Activated gamma-delta T cell treated with anti-CD3 and anti-CD28 coated beads, Interleukin-2, amount 50 U/mL, for 16 hours (primary cell): ENCODE measurements at places on chromosomes 11 and 22.

GRCh38 chr11:9489080-9489765 is 28.4 kb downstream of the ZNF143 start:
- DNase-seq = no peak

DNA sequence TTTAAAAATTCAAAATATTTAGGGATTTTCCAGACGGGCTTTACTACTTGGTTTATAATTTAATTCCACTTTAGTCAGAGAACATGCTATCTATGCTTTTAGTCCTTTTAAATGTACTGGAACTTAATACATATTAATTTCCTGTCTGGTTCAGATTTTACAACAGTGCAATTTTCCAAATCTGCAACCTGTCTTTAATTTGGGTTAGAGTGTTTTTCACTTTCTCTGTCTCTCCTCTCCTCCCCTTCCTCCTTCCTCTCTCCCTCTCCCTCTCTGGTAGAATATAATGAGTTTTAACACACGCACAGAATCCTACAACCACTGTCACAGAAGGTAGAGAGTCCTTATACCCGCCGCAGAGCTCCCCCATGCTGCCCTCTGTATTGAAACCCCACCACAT is 950.7 kb downstream of the BRD1 start:
- no peak for DNase-seq

- DNase-seq = no peak
Measured at GRCh38 chr22:37433786-37434185, 6.5 kb upstream of the ELFN2 start.

DNA sequence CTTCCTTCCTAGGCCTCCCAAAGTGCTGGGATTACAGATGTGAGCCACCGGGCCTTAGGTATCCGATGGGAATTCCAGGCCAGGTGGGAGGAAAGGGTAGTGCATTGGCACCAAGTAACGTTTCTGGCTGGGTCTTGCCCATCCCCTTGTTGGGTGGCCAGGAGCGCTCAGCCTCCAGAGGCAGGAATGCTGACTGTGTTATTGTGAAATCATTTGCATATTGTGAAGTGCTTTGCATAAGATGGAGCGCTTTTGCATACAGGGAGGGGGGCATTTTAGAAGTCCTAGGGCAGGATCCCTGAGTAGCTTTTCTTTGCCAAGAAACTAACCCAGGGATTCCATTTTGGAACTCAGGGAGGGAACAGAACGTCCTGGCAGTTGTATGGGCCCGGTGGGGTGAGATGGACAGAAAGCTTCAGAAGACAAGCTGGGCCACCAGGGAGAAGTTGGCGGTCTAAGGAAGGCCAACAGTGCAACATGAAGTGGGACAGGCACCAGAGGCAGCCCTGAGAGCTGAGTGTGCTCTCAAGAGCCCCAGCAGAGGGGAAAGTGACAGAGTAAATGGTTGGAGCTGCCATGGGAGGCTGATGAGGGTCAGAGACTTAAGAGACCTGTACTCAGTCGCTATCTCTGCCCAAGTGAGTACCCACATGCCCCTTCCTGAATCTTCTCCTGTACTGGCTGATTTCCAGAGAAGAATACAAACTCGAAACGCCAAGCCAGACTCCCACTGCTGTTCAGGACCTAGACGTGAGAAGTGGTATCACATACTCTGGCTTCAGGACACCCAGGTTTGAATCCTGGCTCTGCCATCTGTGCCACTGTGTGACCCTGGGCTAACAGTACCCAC is 1.3 kb upstream of the SLC39A13 start:
- no peak for DNase-seq

GRCh38 chr11:111623527-111624030 is 21.3 kb downstream of the SIK2 start:
- no peak for DNase-seq

DNA sequence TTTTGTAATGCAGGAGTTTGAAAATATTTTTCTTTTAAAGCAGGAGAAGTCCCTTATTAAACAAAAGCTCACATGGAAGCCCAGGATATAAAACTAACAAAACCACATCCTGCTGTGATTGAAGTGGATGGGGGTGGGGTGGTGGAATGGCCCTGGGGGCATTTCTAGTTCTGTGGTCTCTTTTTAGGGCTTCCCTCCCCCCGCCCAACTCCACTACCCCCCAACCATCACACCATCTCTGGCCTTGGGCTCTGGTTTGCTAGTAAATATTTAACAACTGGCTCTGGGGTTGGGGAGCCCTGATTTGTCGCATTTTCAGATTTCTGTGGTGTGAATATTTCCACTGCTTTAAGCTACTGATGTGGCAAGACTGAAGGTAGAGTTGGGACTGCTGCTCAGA is 279.6 kb upstream of the PLET1 start:
- no peak for DNase-seq

GRCh38 chr11:68399916-68400315 is 60.6 kb upstream of the PPP6R3 start:
- no peak for DNase-seq

GRCh38 chr11:72605973-72606747 is 68.1 kb downstream of the PDE2A start:
- no peak for DNase-seq

GRCh38 chr11:13378316-13378715 is 84.7 kb downstream of the BTBD10 start:
- DNase-seq = no peak

GRCh38 chr11:132168344-132168981 is 798.0 kb downstream of the NTM start:
- no peak for DNase-seq

DNA sequence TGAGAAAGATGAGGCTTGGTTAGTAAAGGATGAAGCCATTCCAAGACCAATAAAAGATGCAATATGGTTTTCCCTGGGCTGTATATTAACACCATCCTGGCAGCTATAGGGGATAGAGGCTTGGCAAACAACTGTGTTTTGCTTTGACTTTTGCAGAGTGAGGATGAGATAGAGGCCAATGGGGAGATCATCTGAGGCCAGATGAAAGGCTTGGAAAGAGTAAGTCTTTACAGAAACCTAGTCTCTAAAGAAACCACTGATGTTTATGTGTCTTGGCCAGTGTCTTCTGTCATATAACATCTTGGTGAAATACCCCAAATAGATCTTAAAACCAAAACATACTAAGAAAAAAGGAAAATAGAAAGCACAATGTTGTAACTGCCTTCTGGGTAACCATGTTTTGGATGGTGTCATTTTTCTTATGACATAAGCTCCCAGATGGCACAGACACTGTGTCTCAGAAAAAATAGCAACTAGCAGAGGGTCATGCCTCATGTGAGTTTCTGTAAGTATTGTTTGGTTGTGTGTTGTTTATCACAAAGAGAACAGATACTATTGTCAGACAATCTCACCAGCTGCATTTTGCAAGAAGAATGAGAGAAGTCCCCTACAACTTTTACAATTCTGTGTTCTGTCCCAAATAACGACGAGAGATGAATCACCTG is 305.4 kb downstream of the ST3GAL4 start:
- no peak for DNase-seq

- no peak for DNase-seq
Measured at GRCh38 chr22:28129319-28129962, 210.4 kb upstream of the PITPNB start.

- no peak for DNase-seq
Measured at GRCh38 chr22:42586381-42586780, 28.3 kb downstream of the POLDIP3 start.

GRCh38 chr22:17131686-17132085 is 10.5 kb upstream of the TMEM121B start:
- DNase-seq = no peak
